Activated T-helper 1 cell treated with anti-CD3 and anti-CD28 coated beads, Interleukin-12 subunit alpha, Interleukin-12 subunit beta, Interleukin-2, Interleukin-4 antibody, amounts not matched to agents 30 ng/mL and 10 ng/mL and 1 ng/mL, durations not matched to agents 14 hours and 24 hours and 36 hours (primary cell): ENCODE measurements at places on chromosomes 1 and 21. TPM values are rescaled to one million over a fixed set of nuclear protein-coding genes. Genes with fewer than 3 reads are reported as not detected.

Gene LRRC8B
- 62.3 and 69.9 TPM in 2 replicates for total RNA-seq

Gene LEPROT
- total RNA-seq, result 24.2 and 25.0 TPM in 2 replicates

Gene SLC6A17
- 0.05 and 0.23 TPM in 2 replicates for total RNA-seq

Gene BRDT
- not detected in 2 replicates for total RNA-seq

Gene LMOD1
- not detected in 2 replicates for total RNA-seq

Gene FALEC
- total RNA-seq, result not detected in 2 replicates

Gene CD101
- total RNA-seq, result 0.80 and 1.0 TPM in 2 replicates

Gene ERG
- not detected in 2 replicates for total RNA-seq

Gene TSTD1
- total RNA-seq, result 40.5 and 43.3 TPM in 2 replicates

Gene OR14K1
- not detected in 2 replicates for total RNA-seq

Gene TMEM82
- total RNA-seq, result not detected in 2 replicates

Gene CELA2B
- total RNA-seq, result not detected in 2 replicates

Gene HAO2
- not detected in 2 replicates for total RNA-seq
